Spleen (tissue), 13 donors: ENCODE measurements at places on chromosomes 5 and 9. TPM values are rescaled to one million over a fixed set of nuclear protein-coding genes. Genes with fewer than 3 reads are reported as not detected.

- H3K4me1 ChIP-seq, result no peaks in the 10 kb centered on the region
- peaks cover 6% of the 10 kb centered on the region for H3K36me3 ChIP-seq
- DNase-seq, result no peak
- no peaks in the 10 kb centered on the region for H3K27me3 ChIP-seq
- H3K27ac ChIP-seq, result no peak overlapping the region
Measured at GRCh38 chr5:41789434-41789833, 80.8 kb downstream of the OXCT1 start.

Gene OTULIN
- 35.2 TPM for total RNA-seq

Gene BHMT2
- total RNA-seq, result 0.64 TPM

Gene SGCD
- total RNA-seq, result 4.2 TPM

DNA sequence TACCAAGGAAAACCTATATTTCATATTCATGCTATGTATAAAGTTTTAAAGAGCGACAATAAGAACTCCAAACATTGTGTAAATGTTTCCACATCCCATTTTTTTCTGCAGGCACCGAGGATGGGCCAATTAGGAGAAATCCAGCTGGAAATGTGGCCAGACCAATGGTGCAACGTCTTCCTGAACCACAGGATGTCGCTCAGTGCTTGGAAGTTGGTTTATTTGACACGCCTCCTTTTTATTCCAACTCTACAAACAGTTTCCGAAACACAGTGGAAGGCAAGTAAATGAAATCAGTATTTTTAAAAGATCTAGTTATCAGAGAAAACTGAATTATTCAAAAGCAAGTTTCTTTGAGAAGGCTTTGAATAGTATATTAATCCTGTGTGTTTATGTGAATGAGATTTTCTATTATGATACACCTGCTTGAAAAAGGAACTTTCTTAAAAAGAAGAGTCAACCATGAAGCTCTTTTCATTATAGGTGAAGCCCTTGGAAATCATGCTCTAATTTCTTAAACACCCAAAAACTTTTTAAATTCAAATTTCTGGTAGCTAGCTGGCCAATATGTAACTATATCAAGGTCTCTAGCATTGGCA, 9.1 kb downstream of the TYRP1 start:
- H3K4me1 ChIP-seq, result no peaks in the 10 kb centered on the region
- no peak overlapping the region for H3K27ac ChIP-seq
- DNase-seq, result no peak
- no peaks in the 10 kb centered on the region for H3K36me3 ChIP-seq
- H3K4me3 ChIP-seq, result no peak overlapping the region

GRCh38 chr5:54659700-54660131, 142.2 kb downstream of the SNX18 start:
- H3K27ac ChIP-seq, result no peak overlapping the region
- no peak overlapping the region for H3K4me3 ChIP-seq
- H3K4me1 ChIP-seq, result peaks cover 9% of the 10 kb centered on the region

DNA sequence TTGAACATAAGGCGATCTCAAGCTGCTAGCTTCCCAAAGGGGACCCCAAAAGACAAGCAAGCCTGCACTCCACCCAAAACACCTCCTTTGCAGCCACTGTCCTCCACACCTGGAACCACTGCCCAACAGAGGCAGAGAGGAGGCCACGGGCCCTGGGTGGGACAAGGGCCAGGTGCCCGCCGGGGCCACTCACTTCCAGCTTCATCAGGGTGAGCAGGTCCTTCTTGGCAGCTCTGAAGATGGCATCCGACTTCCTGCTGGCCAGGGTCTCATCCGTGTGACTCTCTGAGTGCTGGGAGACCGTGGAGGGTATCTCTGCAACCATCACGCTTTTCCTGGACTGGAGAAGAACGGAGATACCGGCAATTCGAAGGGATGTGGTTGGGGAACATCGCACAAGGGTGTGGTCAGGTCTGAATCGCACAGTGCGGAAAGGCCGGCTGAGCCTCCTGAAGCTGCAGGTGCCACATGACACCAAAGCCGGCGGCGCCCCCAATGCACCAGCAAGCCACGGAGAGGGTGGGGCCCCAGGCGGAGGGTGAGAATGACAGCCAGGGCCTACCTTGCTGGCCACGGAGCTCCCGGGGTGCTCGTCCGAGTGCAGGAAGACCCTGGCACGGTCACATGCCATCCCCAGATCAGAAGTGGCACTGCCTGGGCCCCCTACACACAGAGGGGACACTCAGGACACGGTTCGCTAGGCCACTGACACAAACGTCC, 44.6 kb downstream of the PNPLA7 start:
- no peak overlapping the region for H3K4me3 ChIP-seq
- no peaks in the 10 kb centered on the region for H3K27me3 ChIP-seq
- peaks cover 19% of the 10 kb centered on the region for H3K36me3 ChIP-seq
- H3K27ac ChIP-seq, result no peak overlapping the region
- H3K4me1 ChIP-seq, result no peaks in the 10 kb centered on the region
- DNase-seq, result peak; percentile 42

DNA sequence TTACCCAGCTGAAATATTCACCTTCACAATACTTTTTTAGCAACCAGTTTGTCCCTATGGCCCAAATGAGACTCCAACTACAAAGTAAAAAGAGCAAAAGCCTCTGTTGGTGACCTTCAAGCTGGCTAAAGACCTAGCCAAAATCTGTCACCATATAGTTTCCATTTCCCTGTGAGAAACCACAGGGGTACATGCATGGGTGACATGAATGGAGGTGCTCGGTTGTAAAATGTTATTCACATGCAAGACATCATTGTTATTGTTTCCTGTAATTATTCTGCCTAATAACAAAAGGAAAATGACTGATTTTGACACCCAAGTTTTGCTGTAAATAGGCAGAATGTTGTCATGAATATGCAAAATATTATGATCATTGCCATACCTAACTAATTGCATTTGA, 285.3 kb downstream of the ZNF608 start:
- no peaks in the 10 kb centered on the region for H3K4me1 ChIP-seq
- no peak for DNase-seq
- H3K27me3 ChIP-seq, result no peaks in the 10 kb centered on the region
- H3K36me3 ChIP-seq, result no peaks in the 10 kb centered on the region
- H3K27ac ChIP-seq, result no peak overlapping the region

DNA sequence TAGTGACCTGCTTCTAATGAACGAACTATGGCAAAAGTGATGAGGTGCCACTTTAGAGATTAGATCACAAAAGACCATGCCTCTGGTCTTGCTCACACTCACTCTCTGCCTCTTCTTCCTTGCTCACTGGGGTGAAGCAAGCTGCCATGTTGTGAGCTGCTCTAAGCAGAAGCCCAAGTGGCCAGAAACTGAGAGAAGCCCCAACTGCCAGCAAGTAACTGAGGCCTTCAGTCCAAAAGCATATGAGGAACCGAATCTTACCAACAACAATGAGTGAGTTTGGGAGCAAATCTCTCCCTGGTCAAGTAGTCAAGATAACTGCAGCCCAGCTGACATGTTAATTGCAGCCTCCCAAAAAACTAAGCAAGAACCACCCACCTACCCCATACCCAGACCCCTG, 126.0 kb upstream of the ACO1 start:
- no peak overlapping the region for H3K4me3 ChIP-seq
- no peaks in the 10 kb centered on the region for H3K27me3 ChIP-seq
- no peak overlapping the region for H3K27ac ChIP-seq
- H3K36me3 ChIP-seq, result no peaks in the 10 kb centered on the region
- DNase-seq, result no peak

Gene SPINK5
- total RNA-seq, result not detected

DNA sequence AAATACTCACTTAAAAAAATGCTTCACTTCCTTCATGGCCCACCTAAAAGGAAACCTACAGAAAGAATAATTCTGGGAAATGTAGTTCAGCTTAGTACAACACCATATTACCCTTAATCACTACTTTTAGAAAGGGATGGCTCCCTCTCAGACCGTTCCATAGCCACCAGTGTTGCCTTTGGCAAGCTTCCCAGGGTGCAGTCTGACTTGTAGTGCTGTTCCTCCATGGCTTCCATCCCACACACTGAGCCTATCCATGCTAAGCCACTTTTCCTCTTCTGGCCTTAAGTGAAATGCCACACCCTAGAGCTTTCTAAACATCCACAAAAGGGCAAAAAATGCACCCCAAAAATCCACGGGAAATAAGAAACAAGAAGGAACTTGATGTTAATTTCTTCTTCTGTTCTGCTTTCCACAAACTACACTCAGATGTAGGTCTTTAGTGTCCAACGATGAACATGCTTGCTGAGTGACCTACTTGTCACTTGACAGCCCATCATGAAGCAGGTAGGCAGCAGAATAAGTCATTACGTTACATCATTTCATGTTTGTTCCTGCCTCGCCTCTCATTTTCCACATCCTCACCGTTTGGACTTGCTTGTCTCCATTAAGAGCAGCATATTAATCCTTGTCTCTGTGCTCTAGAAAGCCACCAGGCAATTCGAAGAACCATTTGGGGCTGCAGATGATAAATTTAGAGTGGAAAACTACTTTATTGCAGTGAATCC, 391.1 kb upstream of the GRAMD2B start:
- no peaks in the 10 kb centered on the region for H3K36me3 ChIP-seq
- no peak for DNase-seq
- H3K27ac ChIP-seq, result no peak overlapping the region
- H3K27me3 ChIP-seq, result no peaks in the 10 kb centered on the region
- no peaks in the 10 kb centered on the region for H3K4me1 ChIP-seq

DNA sequence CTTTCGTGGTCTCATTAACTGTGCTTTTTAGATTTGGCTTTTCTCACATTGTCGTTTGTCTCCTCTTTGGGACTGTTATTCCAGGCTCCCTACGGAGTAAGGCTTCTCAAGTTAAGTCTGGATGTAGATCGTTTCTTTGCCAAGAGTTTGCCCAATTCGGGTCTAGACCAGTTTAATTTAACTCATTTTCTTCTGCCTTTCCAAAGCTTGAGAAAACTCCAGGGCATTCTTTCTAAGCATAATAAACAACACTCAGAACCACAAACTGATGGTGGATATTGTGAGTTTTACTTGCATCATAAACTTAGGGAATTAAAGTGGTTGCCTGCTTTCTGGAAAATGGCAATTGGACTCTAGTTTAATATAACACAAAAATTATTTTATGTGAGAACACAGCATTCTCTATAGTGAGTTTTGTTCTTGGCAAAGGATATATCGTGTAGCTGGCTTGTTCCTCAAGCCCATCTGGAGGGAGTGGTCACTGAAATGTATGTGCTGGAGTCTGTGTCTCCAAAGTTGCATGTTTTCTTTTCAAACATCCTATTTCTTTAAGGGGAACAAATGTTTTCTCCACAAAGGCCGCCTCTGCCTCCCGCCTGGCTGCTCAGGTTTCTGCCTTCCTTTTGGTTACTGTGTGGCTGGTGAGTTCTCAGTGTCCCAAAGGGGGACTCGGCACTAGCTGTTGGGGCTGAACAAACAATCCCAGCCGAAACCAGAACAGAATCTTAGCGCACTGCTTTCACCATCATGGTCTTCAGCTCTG, 211.3 kb upstream of the FBN2 start:
- H3K4me1 ChIP-seq, result no peaks in the 10 kb centered on the region
- no peak for DNase-seq
- no peak overlapping the region for H3K27ac ChIP-seq

Gene EDIL3
- 2.9 TPM for total RNA-seq

DNA sequence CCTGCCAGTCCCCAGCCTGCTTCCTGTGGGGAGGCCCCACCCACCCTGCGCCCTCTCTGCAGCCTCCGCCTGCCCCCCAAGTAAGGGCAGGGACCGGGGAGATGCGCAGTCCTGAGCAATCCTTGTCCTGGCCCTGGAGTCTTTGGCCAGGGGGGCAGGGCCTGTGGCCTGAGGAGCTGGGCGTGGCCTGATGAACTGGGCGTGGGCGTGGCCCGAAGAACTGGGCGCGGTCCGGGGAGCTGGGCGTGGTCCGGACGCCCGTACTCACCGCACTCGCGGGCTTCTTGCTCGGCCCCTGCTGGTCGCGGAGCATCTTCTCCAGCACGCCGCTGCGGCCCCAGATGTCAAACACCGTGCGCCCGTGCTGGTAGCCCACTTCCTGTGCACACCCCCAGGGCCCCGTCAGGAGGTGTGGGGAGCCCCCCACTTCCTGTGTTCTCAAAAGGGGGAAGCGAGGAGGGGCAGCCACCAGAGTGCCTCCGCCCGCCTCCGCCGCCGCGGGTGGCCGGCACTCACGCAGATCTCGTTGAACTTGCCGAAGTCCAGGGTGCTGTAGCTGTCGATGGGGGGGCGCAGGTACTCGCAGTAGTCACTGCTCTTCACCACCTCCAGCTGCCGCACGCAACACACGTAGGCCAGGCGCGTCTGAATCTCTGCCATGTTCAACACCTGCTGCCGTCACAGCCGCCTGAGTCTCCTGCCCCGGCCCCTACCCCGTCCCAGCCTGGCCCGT, 2.7 kb upstream of the NSMF start:
- no peak overlapping the region for H3K4me3 ChIP-seq
- peaks cover 29% of the 10 kb centered on the region for H3K4me1 ChIP-seq

GRCh38 chr5:87581661-87582060, 168.9 kb upstream of the CCNH start:
- H3K36me3 ChIP-seq, result no peaks in the 10 kb centered on the region
- no peak overlapping the region for H3K4me3 ChIP-seq
- no peak for DNase-seq
- no peaks in the 10 kb centered on the region for H3K4me1 ChIP-seq
- no peaks in the 10 kb centered on the region for H3K27me3 ChIP-seq

Gene XRCC4
- total RNA-seq, result 9.4 TPM

DNA sequence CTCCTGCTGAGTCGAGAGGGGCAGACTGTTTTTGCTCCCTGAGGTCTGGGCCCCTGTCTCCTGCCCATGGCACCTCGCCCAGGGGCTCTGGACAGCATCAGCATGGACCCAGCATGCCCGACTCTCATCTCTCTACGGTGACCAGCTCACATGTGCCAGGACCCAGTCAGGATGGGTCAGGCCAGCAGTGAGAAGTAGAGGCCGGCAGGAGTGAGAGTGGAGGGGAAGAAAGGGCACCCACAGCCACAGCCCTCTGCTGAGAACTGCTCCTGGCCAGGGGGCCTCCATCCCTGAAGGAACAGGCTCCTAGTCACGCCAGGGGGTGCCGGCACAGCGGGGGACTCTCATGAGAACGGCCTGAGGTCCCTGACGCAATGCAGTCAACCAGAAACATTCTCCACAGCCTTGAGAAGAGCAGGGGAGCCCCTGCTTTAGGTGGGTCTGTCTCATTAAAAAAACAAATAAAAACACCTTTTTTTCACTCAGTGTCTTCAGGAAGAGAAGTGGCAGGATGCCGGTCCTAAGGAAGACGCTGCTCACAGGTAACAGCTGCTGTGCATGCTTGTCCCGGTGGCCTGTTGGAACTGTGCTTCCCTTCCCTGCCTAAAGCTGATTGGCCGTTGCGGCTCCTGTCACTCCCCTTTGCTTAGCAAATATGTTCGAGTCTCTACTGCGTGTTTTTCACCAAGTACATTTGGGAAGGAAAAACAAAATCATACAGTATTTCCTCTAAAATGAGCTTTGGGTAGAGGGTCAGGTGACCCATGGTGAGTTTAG, 85.7 kb upstream of the FBXW11 start:
- no peaks in the 10 kb centered on the region for H3K27me3 ChIP-seq
- no peak overlapping the region for H3K4me3 ChIP-seq
- peaks cover 95% of the 10 kb centered on the region for H3K36me3 ChIP-seq
- no peaks in the 10 kb centered on the region for H3K4me1 ChIP-seq
- no peak for DNase-seq

DNA sequence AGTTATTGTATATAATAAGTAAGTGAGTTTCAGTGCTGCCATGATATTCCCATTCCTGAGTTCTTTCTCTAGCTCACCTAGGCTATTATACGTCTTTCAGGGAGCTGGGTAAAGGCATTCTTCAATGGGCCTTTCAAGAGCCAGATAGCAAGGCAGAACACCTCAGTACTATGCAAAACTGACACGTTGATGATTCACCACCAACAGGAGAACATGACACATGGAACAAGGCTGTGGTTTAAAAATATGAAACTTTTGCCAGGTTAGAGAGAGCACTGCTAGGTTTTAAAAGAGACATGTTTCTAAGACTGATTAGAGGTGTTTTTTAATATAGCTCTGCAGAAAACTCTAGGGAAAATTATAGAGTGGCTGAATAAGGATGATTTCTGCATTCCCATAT, 95.9 kb downstream of the UGCG start:
- no peaks in the 10 kb centered on the region for H3K27me3 ChIP-seq
- H3K4me3 ChIP-seq, result no peak overlapping the region
- peaks cover 29% of the 10 kb centered on the region for H3K4me1 ChIP-seq

Gene C5orf58
- total RNA-seq, result not detected
